NAMALWA (cell line): ENCODE measurements at places on chromosomes 2 and 18.

- no peak for DNase-seq
Observed at GRCh38 chr2:172445851-172446250, 18.5 kb downstream of the ITGA6 start.

GRCh38 chr2:34734042-34734441 is 1134.9 kb upstream of the FAM98A start:
- DNase-seq = no peak

DNA sequence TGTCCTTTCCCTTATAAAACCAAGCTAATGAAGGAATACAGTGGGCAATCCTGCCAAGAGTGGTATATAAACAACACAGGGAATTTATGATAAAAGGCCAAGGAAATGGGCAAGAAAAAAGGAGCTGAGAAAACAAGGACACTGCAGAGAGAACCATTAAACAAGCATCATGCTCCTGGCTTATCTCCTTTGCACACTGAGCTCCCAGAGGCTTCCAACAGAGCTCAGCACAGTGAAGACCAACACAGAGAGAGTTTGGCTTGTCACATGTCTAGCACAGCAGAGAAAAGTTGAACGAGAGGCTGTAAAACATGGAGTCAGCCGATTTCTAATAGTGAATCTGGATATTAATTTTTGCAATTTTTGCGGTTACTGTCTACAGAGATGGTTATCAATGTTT is 68.0 kb upstream of the KLF7 start:
- DNase-seq = no peak

DNA sequence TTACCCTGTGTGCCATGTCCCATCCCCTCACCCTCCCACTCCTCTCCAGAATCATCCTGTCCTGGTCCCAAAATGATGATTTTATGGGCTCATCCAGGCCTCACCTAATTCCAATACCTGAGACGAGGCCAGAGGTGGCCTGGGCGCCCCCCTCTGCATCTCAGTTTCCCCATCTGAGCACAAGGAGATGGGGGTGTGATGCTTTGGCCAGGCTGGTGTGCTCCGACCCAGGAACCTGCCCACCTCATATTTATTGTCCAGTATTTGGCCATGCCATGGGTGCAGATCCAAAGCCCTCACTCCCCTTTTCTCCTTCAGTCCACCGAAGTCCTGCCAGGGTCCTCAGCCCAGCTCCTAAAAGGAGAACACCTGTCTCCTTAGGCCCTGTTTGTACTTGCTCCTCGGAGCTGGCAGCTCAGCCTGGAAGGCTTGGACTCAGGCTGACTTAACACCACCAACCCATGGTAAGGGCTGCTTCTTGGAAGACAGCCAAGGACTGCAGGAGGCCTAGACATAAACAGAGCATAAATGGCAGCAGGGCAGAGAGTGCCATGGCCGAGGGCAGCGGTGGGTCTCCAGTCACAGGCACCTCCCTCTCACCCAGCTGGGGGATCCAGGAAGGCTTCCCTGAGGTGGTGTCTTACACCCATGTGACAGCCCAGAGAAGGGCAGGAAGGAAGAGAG is 3.6 kb downstream of the TEX51 start:
- no peak for DNase-seq

DNA sequence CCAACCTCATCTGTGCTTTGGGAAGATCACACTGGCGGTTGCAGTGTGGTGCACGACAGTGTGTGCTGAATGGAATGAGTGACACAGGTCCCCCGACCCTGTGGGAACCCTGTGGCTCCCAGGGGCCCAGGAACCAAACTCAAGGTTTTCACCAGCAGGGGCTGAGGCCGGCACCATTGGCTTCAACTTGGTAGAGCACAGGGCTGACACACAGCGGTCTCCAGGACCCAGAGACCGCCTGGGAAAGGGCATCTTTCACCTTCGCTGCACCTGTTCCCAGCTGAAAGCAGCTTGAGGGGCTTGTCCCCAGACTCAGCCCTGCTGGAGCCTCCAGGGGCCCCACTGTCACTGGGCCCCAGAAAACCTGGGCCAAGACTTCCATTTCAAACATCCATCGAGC is 59.0 kb upstream of the ODC1 start:
- no peak for DNase-seq

GRCh38 chr2:64018701-64019082 is 536 bp downstream of the VPS54 start:
- peak; percentile 45 for DNase-seq
